ENCODE measurements at places on chromosomes 16 and 17.
A peak's percentile ranks its signal among the peaks of the same experiment; 100 is the strongest.

DNA sequence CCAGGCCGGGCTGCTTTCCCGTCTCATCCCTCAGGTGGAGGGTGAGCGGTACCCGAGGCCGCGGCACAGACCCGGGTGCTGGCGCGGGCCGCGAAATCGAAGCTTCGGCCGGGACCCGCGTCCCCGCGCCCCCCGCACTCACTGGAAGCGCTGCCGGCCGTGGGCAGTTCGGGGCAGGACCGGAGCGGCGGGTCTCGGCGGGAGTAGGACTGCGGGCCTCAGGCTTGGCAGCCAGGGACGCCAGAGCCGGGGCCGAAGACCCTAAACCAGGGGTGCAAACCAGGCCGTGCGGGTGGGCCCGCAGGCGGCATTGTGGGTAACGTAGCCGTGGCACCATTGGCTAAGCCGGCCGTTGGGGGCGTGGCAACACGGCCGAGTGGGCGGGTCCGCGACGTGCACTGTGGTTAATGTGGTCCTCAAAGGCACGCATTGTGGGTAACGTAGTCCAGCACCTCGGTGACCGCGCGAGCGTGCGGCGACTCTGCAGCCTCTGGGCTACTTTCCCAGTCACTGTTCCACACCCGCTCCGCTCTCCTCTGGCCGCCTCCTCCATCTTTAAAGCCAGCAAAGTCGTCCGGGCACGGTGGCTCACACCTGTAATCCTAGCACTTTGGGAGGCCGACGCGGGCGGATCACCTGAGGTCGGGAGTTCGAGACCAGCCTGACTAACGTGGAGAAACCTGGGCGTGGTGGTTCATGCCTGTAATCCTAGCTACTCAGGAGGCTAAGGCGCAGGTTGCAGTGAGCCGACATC lies at the start of gene ZNF500:
TSS of gene ZNF500 (minus strand) at position 288 of the 754 bp plus-strand sequence. CDS start 1,184 bp downstream, outside the sequence.
- peak; percentile 95 for DNase-seq

- no peak for DNase-seq
These were observed 26.9 kb upstream of the COX10 start for GRCh38 chr17:14042411-14042810.

GRCh38 chr17:62906881-62907280 lies 59.2 kb upstream of the TANC2 start:
- no peak for DNase-seq

DNA sequence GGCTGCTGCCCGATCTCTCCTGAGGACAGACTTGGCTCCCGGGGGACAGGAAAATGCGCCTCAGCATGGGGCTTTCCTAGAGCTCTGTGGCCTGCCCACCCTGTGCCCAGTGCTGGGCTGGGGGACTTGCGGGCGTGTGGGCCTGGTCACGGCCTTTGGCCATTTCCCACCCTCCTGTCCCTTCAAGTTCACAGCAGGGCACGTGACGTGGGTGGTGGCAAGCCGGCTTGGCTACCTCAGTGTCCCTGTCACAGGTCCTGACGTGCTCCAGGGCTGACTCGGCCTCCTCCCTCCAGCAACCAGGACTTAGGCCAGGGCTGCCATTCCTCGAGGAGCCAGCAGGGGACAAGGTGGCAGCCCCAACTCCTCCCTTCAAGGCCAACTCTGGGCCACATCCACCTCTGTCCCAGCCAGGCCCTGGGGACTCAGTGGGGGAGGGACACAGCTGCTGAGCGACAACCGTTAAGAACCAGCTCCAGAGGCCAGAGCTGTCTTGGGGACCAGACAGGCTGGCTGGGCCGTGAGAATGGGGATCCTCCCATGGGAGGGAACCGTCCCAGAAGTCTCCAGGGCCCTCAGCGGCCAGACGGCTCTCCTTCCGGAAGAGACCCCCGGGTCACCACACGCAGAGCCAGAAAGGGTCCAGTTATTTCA lies 981 bp upstream of the UNC13D start:
- no peak for DNase-seq

DNA sequence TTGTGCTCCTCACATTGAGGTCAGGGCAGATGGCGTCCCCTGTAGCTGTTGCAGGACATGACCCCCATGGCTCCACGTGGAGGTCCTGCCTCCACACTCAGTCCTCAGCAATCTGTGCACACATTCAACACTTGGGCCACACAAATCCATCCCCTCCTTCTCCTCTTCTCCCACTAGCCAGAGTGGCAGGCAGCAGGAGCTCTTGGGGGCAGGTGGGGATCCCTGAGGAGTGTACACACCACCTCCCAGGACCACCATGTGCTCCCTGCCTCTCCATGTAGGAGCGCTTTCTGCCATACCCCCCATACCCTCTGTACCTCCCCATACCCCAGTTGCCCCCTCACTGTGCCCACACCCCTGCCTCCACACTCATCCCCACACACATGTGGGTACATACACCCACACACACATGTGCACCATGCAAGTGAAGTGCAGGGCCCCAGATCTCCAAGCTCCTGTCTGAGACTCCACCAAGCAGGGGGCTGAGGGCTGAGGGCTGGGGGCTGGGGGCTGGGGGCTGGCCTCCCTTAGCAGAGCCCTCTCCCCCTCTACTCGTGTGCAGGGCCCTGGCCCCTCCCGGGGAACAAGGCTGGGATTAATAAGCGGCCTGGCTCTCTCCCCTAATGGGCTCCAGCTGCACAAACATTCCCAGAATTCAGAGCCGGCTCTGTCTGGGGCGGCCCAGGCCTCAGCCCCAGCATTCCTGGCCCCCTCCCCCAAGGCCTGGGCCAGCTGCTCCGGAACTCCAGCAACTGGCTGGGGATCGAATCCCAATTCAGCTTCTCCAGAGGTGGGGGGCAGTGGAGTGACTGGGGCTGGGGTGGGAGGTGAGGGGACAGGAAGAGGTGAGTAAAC lies 48.2 kb upstream of the MEIOC start:
- no peak for DNase-seq

DNA sequence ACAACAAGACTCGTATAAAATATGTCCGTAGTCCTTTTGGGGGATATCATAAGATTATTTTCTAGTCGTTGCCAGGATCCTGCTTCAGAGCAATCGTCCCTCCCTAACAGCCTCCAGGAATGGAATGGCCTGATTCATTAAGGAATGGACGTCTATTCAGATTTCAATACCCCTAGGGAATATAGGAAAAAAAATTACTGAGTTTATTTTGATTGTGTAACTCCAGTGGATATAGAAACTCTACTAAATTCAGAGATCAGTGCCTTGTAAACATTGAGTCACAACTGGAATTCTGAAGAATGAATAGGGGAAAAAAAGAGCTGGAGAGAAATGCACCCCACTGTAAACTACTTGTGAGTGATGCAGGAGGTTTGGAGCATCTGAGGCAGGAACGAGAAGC lies 1171.5 kb upstream of the GOT2 start:
- DNase-seq, result no peak

DNA sequence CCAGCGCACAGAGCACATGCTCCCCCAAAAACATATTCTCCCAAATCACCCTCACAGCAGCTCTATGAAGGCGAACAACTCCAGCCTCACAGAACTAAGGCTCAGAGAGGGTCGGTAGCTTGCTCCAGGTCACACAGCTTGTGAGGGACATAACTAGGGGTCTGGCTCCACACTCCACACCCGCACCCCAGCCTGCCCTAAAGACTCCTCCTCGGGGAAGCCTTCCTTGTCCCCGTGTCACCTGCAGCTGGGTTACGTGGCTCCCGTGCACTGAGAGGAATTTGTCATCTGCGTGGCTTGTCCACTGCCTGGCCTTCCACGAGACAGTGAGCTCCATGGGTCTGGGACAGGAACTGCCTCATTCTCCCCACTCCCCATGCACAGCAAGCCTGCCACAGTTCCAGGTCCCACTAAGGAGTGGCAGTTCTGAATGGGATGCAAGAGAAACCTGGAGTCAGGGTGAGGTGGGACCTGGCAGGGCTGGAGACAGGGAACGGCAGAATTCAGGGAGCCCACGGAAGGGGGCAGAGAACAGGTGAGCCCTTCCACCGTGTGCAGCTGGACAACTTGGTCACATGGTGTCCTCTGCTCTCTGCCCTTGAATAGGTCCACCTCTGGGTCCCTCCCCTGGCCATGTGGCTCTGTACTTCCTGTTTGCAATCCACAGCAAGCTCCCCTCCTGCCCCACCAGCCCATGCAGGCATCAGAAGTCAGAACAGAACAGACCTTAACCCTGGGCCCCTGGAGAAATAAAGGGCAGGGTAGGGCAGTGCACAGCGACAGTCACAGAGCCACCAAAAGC lies 27.4 kb downstream of the TNFRSF13B start:
- no peak for DNase-seq

DNA sequence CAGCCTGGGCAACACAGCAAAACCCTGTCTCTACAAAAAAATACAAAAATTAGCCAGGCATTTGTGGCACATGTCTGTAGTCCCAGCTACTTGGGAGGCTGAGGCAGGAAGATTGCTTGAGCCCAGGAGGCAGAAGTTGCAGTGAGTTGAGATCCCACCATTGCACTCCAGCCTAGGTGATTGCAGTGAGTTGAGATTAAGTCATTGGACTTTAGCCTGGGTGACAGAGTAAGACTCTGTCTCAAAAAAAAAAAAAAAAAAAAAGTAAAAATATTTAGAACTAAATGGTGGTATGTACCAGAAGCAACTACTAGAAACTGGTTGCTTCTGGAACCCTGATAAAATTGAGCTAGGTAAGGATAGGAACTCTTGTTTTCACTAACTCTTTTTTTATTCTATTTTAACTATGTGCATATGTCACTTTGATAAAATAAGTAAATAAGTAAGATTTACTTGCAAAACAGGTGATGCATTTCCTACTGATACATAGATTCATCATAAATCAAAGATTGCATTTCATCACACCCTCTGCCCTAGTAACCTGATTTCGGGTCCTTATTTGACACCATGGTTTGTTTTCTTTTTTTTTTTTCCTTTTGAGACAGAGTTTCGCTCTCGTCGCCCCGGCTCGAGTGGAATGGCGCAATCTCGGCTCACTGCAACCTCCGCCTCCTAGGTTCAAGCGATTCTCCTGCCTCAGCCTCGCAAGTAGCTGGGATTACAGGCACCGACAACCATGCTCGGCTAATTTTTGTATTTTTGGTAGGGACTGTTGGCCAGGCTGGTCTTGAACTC lies 66.0 kb downstream of the USP32 start:
- DNase-seq, result no peak

DNA sequence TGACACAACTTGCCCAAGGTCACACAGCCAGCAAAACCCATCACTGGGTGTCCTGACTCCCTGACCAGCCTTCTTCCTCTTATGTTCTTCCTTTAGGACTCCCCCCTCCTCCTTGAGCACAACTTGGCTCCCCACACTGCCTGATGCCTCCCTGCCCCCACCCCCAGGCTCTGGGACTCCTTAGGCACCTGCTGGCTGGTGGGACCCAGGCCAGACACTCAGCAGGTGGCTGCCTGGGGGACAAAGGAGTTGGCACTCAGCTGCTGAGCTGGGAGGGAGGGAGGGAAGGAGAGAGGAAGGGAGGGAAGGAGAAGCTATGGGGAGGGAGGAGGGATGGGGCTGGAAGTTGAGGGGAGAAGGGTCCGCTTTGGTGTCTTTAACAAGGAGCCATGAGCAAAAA lies 8.0 kb downstream of the SEZ6 start:
- no peak for DNase-seq

DNA sequence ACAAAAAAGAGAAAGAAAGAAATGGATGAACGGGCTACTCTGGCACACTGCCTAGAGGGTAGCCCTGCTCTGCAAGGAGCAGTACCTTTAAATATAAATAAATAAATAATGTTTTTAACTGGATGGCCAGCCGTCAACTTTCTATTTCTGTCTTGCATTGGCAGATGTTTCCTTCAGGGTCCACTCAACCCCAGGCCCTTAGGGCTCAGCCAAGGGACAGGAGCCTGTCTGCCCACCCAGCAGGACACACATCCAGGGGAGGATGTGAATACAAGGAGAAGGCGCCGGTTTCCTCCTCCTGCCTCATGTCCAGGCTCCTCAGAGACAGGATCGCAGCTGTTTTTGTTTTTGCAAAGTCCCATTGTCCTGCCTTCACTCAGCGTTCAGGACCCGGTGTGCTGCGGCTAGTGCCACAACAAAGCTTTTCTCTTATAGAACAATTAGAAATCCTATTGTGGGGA lies 22.6 kb downstream of the TTYH2 start:
- DNase-seq, result no peak

- no peak for DNase-seq
These were observed 14.4 kb downstream of the ASPSCR1 start for GRCh38 chr17:81991684-81992305.

DNA sequence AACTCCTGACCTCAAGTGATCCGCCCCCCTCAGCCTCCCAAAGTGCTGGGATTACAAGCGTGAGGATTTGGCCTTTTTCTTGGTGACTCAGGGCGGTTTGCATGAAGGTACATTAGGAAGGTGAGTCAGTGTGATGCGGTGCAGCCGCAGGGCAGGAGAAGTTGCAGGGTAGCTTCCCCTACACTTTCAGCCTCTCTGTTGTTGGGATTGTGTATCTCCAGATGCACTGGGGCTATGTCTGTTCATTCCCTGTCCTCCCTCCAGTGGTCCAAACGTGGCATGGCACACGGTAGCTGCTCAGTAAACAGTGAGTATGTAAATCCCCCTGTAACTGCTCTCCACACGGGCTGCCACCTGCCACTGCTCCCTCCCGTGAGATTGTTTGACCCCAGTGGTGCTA lies 109.1 kb upstream of the CDC42EP4 start:
- DNase-seq, result no peak

DNA sequence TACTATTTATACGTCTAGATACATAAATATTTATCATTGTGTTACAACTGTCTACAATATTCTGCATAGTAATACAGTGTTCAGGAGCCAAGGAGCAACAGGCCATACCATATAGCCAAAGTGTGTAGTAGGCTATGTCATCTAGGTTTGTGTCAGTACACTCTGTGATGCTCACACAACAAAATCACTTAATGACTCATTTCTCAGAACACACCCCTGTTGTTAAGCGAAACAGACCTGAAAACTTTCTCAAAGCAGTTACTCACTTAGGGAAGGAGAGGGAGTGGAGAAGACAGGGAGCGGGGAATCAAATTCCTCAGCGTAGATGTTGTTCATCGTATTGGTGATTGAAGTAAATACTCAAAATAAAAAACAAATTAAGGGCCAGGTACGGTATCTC lies 269.5 kb downstream of the STX8 start:
- DNase-seq, result no peak

GRCh38 chr17:66466840-66467367 lies 164.5 kb downstream of the PRKCA start:
- no peak for DNase-seq

DNA sequence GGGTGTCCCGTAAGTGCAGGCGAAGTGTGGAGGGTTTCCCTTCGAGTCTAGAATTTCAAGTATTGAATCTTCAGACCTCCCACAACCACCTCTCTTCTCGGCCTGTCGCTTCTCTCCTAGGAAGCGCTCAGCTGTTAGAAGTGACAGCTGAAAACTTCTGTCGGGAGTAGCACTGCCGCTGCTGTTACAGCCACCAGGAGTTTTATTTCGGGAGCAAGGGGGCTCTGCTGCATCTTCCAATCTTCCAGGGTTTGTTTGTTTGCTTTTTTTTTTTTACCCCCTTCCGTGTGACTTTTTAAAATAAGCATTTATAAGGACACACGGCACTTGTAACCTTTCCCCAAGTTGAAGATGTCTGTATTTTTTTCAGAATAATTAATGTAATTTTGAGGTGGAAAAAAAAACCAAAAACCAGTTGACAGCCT lies 767 bp downstream of the RPS6KB1 start:
- DNase-seq, result no peak
